Motor neuron (in vitro differentiated cells): ENCODE measurements at places on chromosomes 3 and 15.

GRCh38 chr15:23416349-23417276 is 30.4 kb downstream of the GOLGA6L2 start:
- no peak for ATAC-seq

- no peak for ATAC-seq
Measured at GRCh38 chr3:45887759-45888511, 1.6 kb downstream of the CCR9 start.

GRCh38 chr3:62558549-62559112 is 185.3 kb upstream of the FEZF2 start:
- no peak for ATAC-seq

DNA sequence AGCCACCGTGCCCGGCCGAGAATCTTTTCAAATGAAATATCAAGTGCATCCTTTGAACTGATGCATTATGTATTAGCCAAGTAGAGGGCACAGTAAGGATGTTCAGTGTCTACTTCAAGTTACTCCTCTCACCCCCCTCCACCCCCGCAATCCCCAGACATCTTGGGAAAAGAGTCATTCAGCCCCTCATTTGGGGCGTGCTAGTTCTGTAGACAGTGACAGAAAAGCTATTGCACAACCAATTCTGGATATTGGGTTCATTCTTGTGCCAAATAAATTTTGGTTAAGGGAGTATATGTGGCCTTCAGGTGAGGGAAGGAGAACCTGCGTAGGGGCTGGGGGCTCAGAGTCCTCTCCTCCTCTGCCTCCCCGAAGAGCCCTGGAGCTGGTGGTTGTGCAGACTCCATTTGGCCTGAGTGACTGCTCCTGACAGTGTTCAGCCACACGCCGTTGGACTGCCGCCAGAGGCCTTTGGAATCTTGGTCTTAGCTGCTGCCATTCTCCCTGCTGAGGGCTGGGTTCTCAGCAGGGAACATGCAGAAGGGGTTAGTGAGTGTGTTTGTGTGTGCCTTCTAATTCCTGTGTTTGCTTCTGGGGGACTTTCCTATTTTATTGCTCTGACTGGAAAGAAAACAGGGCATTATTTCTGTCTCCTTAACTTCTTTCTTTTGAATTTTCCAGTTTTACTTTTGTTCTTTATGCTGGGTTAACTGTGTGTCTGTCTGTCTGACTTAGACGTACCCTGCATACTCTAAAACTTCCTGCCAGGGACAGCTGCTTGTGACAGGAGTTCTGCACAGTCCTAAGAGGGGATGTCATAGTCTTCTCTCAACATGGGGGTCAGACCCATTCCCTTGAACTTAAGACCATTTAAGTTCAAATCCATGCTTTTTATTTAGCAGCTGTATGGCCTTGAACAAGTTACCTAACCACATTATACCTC is 21.0 kb downstream of the RARB start:
- ATAC-seq, result peak; percentile 99

DNA sequence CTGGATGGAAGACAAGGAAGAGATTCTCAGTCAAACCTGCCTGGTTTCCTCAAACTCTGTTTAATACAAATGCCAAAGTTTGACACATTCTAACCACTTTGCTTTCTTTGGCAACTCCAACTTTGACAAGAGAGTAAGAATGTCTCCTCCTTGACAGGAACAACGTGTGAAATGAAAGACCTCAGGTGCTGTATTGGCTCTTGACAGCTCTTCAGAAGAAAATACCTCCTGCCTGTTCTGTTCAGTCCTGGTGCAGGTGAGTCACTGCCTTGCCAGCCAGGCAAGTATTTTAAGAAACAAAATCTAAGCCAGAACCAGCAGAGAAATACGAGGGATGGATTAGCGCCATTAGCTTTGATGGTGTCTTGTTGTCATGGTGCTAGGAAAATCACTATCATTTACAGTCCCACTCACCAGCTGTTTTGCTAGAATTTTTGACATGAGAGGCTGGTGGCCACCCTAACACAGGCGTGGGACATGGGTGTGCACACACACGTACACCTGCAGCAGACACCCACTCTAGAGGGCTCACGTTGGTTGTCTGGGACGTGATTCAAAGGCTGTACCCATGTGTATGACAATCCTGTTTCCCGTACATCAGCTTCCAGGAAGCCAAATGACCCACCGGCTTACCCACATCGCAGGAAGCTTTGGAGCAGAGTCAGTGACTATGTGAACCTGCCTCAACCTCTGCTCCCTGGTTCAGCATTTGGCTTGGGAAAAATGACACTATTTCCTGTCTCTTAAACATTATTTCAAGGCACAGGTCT is 60.4 kb downstream of the CCNL1 start:
- no peak for ATAC-seq

DNA sequence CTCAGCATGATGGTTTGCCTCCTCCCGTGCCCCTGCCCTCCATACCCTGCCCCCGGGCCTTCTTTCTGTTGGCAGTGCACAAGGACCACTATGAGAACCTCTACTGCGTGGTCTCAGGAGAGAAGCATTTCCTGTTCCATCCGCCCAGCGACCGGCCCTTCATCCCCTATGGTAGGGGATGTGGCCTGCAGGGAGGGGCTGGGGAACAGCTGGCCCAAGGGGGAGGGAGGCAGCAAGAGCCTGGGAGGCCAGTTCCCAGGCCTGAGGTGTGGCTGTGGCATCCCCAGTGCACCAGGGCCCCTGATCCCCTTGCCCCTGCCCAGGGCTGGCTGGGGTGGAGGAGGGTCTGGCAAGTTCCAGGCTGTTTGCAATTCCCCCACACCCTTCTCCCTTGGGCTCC is 2.6 kb upstream of the PLA2G4B start:
- no peak for ATAC-seq

GRCh38 chr15:29677871-29678461 is 144.3 kb downstream of the TJP1 start:
- ATAC-seq, result no peak

- ATAC-seq, result no peak
Measured at GRCh38 chr3:104510131-104510849, 856.4 kb upstream of the ALCAM start.

DNA sequence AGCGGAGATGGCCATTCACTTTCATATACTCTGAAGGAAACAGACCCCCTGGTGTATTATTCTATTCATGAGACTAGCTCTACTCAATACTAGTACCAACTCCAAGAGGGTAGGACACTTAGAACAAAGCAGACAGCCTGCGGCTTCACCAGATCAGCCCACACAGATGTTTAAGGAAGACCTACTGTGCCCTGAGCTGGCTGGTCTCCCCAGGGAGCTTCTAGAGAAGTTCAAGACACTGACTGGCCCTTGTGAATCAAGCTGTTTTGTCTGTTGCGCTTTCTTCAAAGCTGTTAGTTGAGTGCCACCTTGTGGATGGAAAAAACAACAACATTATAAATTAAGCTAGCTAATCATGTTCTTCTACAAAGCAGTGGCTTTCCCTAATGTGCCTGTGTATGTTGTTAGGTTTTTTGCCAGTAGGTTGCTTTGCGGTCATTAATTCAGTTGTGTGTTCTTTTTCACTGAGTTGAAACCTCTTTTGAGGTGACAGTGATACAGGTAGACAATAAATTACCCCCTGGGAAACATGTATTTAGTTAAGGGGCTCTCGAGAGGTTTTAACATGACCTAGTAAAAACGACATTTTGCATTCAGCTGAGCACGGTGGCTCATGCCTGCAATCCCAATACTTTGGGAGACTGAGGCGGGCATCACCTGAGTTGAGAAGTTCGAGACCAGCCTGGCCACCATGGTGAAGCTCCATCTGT is 64.2 kb upstream of the MYZAP start:
- ATAC-seq, result peak; percentile 66

GRCh38 chr3:100252001-100252400 is 8.8 kb upstream of the TBC1D23 start:
- no peak for ATAC-seq

GRCh38 chr3:159922861-159923312 is 65.7 kb upstream of the IL12A start:
- ATAC-seq, result peak; percentile 22

GRCh38 chr3:76203578-76203977 is 418.2 kb upstream of the ZNF717 start:
- ATAC-seq, result no peak

GRCh38 chr3:146739203-146739671 is 134.1 kb upstream of the PLSCR5 start:
- ATAC-seq, result no peak

- ATAC-seq, result no peak
Measured at GRCh38 chr15:25175789-25176615, 221.2 kb downstream of the SNRPN start.

GRCh38 chr3:170049146-170050000 is 11.6 kb downstream of the GPR160 start:
- no peak for ATAC-seq

DNA sequence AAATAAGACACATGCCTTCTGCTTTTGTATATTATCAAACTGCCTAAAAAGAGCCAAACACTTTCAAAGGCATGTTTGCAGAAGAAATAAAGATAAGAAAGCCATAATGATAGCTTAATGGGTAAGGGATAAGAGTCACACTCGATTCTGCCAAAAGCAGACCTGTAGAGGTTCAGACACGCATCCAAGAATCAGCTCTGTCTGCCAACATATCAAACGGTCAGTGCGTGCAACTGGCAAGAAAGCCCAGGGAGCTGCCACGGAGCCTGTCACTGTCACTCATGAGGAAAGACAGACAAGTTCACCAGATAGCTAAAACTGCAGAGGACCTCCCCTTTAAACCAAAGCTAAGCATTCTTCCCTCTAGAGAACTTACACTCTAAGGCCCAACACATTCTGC is 23.2 kb downstream of the DCP1A start:
- no peak for ATAC-seq

GRCh38 chr3:14147066-14147435 is 22.2 kb downstream of the TMEM43 start:
- no peak for ATAC-seq

- no peak for ATAC-seq
Measured at GRCh38 chr15:78968114-78968513, 23.3 kb upstream of the CTSH start.

DNA sequence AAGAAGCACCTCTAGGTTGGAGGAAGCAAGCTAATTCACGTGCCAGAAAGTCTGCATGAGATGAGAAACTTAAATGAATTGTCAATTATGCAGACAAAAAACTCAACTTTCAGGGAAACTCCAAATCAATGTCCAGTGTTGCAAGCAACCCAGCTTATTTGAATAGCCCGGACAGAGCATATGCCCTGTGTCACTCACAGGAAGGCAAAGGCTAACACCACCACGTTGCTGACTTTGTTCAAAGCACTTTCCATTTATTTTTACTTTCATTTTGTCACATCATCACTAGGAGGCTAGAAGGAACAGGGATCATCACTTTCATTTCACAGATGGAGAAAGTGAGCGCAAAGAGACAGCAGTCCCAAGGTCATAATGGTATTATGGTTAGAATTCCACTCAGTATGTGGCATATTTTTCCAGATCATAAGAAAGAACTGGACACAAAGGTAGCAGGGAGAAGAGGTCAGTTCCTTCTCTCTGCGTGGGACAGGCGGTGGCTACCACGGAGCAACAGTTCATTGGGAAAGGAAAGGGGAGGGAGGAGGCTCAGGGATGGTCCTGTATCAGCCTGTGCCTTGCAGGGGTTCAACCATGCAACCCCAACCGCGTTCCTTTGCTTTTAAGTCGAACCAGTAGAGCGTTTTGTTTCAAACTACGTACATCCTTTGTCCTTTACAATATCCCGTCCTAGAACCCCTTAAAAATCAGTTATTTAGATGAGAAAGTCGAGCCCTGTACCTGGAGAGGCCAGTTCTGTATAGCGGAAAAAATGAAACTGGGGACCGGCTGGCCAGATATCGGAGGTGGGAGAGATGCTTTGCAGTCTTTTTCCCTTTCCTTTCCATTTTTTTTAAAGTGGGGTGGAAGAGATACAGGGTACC is 1.1 kb downstream of the HEG1 start:
- ATAC-seq, result peak; percentile 8

DNA sequence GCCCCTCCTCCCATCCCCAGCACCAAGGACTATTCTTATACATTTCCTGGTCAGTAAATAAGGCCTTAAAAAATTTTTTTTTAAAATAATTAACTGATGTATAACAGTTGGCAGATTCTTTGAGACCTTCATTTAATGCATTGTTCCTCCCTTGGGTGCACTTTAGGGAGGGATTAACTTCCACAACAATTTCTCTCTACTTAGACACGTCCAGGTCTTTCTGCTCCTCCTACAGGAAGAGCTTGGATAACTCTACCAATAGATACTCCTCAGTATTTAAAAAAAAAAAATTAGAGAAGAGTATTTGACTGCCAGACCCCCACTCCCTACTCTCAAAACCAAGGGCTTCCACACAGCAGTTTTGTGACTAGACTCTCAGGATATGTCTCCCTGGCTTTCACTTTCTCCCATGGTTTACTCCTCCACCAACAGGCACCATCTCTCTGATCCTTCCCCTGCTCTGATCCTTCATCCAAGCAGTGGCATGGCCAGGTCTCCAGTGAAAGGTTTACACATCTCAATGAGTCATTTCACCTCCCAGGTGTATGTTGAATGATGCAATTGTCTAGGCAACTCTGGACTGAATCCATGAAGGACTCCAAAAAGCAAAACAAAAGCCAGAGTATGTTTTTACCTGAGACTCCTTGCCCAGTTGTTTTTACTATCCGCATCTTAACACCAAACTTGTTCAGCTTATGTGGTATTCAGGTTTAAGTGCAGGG is 7.4 kb downstream of the ZIC4 start:
- ATAC-seq, result no peak

- peak; percentile 30 for ATAC-seq
Measured at GRCh38 chr3:196275126-196275525, 12.4 kb downstream of the PCYT1A start.

GRCh38 chr3:184748219-184749135 is 36.6 kb upstream of the MAGEF1 start:
- peak; percentile 86 for ATAC-seq

GRCh38 chr3:34178415-34178814 is 380.0 kb downstream of the PDCD6IP start:
- no peak for ATAC-seq

DNA sequence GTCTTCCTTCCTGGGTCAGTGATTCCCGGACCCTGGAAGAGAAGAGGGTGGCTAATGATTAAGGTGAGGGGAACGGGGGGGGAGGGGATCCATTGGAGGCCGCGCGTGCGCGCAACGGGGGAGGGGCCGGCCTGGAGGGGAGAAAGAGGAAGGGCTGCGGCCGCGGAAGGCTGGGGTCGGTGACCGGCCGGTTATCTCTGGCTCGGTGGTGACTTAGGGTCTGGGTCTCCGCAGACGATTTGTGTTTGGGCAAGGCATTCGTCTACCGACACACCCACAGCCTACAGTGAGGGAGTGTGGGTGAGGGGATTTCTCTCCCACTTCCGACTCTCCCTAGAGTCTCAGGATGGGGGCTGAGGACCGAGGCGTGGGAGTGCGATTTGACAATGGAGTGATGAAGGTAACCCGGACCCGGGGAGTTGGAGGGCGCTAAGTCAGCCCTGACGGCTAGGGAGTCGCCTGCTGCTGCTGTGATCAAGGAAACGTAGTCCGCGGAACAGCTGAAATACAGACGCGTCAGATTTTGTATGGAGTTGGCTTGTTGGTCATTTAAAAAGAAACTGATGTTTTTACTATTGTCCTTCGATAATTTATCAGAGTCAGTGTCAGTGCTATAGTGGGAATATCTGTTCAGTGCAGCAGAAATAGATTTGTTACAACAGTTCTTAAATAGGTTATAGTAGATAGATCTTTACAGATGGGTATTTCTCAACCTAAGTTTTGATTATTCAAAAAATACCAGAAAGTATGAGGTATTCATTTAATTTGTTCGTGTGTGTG is 733 bp downstream of the RNF111 start:
- peak; percentile 85 for ATAC-seq

GRCh38 chr3:172640751-172641150 is 70.1 kb downstream of the NCEH1 start:
- no peak for ATAC-seq
